ENCODE measurements at places on chromosomes 11 and 22.

GRCh38 chr11:34890812-34891211 is 25.4 kb downstream of the APIP start:
- no peak for DNase-seq

- no peak for DNase-seq
These were observed 2.3 kb upstream of the SLC25A1 start for GRCh38 chr22:19180740-19181410.

DNA sequence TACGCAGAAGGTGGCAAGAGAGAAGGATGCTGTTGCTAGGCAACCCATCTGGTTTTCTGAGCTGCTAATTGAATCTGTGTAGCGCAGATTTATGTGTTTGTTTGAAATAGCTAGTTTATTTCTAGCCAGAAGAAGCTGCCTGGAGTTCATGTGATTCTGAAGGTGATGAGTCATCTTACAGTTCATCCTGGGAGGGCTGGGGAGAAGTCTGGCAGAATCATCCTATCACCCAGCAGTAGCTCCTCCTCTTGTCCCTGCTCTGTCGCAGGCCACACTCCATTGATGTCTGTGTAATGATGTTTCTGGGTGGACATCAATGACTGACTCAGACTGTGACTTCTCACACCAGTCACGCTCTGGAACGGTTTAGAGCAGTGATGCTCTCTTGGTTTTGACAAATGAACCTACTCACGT is 4.8 kb upstream of the FBXO7 start:
- no peak for DNase-seq

DNA sequence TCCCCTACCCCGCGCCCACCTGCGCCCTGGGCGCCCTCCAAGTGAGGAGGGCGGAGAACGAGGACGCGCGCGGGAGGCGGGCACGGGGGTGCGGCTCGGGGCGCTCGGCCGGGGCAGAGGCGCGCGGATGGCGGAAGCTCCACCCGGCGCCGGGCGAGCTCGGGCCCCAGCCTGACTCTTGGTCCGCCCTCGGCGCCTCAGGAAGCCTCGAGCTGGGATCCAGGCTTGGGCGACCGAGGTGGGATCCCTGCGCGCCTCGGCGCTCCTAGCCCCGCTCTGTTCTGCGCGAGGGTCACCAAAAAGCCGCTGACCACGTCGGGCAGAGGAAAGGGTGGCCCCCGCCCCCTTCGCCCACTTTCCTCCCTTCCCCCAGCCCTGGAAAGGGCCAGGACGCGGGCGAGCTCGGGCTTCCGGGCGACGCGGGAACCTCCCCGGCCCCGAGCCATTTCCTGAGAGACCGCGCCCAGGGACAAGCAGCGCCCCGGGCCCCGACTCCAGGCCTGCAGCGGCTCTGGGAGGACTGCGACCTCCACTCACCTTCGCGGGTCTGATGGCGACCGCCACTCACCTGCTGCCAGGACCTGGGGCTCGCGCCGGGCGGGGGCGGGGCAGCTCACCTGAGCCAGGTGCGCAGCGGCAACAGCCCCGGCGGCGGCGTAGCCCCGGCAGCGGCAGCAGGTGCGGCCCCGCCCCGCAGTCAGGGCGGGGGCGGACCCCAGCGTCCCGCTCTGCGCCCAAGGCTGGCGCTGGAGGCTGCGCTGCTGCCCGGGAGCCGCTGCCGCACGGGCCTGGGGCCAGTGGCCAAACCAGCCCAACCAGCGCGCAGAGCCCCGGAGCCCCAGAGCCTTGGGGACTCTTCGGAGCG is 2.2 kb upstream of the SIGIRR start:
- no peak for DNase-seq

DNA sequence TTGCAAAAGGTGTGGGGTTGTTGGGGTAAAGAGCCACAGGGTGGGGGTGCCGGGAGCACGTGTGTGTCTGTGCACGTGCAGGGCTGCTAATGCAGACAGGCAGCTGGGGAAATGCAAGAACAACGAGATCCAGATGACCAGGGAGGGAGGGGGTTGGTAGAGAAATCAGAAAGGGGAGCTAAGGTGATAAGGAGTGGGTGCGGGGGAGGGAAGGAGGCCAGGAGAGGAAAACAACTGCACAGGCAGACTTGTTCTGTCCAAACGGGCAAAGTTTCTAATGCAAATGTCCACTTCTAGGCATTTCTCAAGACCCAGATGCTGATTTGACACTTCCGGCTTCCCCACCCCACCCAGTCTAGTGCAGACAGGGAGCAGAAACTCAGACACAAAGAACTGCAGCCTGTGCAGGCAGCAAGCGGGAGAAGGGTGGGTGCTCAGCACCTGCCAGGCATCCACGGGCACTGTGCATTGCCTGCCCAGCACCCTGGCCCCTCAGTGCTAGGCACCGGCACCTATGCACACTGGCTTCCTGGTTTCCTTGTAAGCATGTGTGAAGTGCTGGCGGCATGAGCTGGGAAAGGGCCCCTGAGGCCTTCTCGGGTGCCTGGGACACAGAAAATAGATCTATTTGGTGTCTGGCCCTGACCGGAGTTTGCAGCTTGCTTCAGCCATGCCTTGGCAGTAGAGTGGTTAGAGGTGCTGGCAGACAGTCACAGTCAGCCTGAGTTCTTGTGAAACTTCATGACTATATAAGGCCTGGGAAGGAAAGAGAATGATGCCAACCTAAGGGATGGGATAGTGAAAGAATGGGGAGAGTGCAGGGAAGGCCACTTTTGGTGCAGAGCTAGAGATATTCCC is 220.1 kb upstream of the SORL1-AS1 start:
- no peak for DNase-seq

- no peak for DNase-seq
These were observed 136.5 kb downstream of the ATG16L2 start for GRCh38 chr11:72950685-72951084.

- no peak for DNase-seq
These were observed 1112.0 kb upstream of the RAG2 start for GRCh38 chr11:37710031-37710430.

GRCh38 chr22:17891481-17892167 is 117.4 kb upstream of the BID start:
- no peak for DNase-seq

DNA sequence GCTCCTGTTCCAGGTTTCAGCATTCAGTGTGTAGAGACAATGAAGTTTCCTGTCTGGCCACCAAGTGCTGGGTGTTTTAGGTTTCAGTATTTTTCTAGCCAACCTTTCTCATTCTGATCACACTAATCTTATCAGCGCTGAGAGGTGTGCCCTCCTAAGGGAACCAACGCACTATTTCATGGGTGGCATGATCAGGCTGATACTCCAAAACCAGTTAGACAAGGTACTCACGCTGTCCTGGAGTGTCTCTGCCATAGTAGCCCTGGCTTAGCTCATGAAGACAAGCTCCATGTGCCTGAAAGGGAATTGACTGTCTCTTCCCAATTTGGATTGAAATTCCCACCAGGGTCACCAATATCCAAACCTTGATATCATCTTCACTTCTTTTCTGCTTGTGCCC is 8.0 kb upstream of the RAB38 start:
- no peak for DNase-seq

DNA sequence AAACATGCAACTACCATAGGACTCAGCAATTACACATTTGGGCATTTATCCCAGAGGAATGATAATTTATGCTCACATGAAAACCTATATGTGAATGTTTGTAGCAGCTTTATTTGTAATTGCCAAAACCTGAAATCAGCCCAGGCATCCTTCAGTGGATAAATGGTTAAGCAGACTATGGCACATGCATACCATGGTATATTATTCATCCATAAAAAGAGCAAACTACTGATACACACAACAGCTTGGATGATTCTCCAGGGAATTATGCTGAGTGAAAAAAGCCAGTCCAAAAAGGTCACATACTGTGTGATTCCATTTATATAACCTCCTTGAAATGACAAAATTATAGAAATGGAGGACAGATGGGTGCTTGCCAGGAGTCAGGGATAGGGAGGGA is 86.7 kb downstream of the ALX4 start:
- no peak for DNase-seq

GRCh38 chr11:11075515-11076171 is 217.8 kb upstream of the ZBED5 start:
- no peak for DNase-seq

- no peak for DNase-seq
These were observed 195.4 kb upstream of the ARHGAP20 start for GRCh38 chr11:110907629-110908028.

GRCh38 chr11:44199816-44200215 is 104.3 kb downstream of the EXT2 start:
- DNase-seq, result no peak

DNA sequence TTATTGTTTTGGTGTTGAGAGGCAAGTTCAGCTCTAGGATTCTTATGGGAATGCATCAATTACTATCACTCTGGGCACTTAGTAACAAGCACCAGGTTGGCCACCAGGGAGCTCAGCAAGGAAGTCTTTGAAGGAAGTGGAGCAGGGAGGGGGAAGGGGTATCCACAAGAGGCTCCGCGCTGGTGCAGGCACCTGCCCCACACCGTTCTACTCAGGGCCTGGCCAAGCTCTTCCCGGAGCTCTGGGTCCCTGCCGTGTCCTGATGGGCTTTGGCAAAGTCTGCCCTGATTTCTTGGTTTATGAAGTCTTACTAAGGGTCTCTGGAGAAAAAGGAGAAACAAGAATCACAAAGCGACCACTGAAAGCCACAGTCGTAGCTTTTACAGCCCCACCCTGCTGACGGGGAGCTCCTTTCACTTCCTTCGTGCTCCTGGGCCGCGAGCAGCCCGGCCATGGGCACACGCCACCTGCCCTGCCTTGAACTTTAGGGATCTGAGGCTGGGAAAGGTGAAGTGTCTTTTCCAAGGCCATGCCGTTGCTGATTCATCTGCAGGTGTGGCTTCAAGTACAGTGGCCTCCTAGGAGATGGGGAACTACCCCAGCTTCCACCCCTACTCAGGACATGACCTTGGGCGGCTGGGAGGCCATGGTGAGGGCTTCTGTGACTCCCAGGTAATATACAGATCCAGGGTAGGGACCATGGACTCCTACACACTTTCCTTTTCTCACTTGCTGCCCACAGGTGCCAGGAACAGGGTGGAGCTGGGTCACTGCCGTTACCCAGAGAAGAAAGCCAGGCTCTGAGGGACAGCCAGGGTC is 15.9 kb upstream of the LRRC32 start:
- no peak for DNase-seq

DNA sequence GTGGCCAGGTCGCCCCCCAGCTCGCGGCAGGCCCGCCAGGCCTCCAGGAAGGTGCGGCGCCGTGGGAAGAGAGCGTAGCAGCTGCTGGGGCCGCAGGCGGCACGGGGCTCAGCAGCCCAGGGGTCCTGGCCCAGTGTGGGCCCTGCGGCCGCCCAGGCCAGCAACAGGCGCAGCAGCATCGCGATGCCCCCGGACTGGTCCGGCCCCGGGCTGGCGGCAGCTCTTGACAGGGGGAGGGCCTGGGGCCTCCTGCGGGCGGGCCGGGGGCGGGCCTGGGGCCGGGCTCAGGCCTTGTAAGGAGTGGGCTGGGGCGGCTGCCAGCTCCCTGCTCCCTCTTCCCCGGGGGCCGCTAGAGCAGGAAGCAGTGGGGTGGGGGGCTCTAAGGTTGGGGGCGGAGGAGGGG is at the start of gene CD248:
Gene CD248 (minus strand): TSS at position 196 of the 403 bp plus-strand sequence. CDS start 17 bp downstream, at position 179.
- no peak for DNase-seq

- no peak for DNase-seq
These were observed 29.5 kb upstream of the ANO5 start for GRCh38 chr11:22163394-22163797.

GRCh38 chr11:130042093-130042591 is 27.6 kb upstream of the APLP2 start:
- no peak for DNase-seq

Data from activated gamma-delta T cell (primary cell).